Stimulated activated CD4-positive, alpha-beta T cell treated with anti-CD3 and anti-CD28 coated beads, Interleukin-4, amount 100 ng/mL, for 24 hours (primary cell): ENCODE measurements at places on chromosomes 3 and 15.

DNA sequence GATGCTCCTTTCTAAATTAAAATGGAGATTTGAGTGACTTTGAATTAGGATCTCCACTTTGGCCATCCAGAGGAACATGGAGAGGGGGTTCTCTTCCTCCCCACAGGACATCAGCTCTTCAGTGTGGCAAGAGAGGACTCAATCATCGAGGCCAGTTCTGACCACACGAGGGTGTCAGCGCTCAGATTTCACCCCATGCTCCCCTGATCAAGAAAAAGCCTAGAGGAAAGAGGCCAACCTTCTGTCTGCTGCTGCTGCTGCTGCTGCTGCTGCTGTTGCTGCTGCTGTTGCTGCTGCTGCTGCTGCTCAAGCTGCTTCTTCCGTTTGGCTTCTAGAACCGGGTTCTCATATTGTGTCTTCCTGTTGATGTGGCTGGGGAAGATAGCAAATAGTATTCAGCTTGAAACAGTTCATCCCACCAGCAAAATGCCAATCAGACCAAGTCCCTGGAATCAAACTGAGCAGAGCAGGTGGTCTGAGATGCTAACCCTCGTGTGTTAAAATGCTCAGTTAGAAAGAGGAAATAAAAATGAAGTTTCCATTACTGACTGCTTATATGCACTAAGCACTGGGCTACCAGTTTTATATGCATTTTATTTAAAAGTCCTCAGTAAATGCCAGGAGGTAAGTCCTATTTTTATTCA is 599.0 kb downstream of the MAGI1 start:
- DNase-seq = no peak

- DNase-seq = no peak
Measured at GRCh38 chr15:83545804-83546511, 98.8 kb downstream of the SH3GL3 start.

DNA sequence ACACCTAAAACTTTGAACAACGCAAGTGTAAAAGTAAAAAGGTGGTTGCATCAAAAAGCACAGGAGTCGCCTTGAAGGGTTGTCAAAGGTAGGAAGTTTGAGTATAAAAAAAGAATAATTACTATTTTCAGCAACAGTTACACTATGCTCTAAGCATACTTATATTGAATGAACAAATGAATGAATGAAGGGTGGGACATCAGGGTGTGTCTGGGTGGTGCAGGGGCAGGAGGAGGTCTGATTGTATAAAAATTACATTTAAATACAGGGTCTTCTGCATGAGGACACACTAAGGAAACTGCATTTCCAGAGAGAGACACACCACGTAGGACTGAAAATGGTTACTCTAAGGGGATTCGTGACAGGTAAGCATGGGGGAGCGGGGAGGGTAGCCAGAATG is at the start of gene ARGFX:
Gene ARGFX (plus strand): TSS at position 301 of the 400 bp plus-strand sequence. CDS start 2,765 bp downstream, outside the sequence.
- DNase-seq = no peak

GRCh38 chr3:171790574-171790897 is 19.7 kb downstream of the PLD1 start:
- DNase-seq = no peak

GRCh38 chr3:147400111-147400510 is 6.2 kb downstream of the ZIC4 start:
- DNase-seq = no peak
